Karpas-422 (cell line): ENCODE measurements at places on chromosomes 1 and 21.

- no peak for DNase-seq
Measured at GRCh38 chr21:40833184-40833583, 13.8 kb downstream of the DSCAM start.

DNA sequence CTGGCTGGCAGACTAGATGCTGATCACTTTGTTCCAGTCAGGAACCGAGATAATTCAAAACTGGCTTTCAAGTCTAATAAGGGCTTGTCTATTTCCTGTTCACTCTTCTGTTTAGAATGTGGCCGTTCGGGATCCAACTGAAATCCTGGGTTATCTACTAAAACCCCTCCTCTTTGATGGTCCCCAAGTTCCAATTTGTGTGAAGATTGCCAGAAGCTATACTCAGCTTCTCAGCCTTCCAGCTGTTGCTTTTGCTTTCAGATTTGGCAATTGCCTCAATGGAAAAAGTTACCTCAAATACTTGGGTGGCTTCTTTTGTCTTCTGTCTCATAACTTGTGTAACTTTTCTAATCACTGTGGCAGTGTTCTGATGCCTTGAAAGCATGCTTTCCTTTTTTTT, 43.7 kb downstream of the BTBD8 start:
- no peak for DNase-seq

DNA sequence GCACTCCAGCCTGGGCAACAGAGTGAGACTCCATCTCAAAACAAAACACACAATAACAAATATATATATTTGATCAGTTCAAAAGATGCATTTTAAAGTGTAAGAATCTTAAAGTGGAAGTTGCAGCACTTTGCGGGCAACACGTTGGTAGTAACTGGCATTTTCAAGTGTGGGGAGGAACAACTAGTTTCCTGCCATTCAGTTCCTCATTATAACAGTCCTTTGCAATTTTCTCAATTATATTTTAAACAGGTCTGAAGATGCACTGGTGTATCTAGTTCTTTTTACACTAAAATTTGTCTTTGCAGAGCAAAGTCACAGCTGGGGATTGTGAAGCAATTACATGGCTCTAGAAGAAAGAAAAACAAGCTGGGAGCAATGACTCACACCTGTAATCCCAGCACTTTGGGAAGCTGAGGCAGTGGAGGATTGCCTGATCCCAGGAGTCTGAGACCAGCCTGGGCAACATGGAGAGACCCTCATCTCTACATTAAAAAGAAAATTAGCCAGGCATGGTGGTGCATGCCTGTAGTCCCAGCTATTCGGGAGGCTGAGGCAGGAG, 25.3 kb downstream of the RRAGC start:
- no peak for DNase-seq

DNA sequence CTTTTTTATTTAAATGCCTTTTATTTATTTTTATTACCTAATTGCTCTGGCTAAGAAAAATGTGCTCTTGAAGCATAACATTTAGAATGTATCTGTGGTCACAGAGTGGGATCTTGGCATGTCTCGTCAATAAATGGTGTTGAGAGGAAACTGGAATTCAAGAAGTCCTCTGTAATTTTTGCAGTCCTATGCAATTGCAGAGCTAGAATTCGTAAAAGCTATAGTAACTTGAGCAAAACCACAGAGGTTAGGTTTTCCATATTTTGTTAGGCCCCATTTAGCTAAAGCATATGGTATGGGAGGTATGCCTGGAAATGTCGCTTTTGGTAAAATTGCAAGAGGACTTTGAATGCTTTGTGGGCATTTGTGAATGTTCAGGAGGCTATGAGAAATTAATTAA, 466.7 kb upstream of the NFIA start:
- no peak for DNase-seq

- DNase-seq = no peak
Measured at GRCh38 chr1:110636149-110636935, 30.2 kb upstream of the KCNA2 start.

GRCh38 chr21:43890042-43890441, 25.0 kb downstream of the AGPAT3 start:
- DNase-seq = no peak
